ENCODE measurements at places on chromosomes 3 and 15.

GRCh38 chr3:109025896-109026295, 72.2 kb upstream of the GUCA1C start:
- DNase-seq, result no peak

- peak; percentile 94 for DNase-seq
Measured at GRCh38 chr3:134212967-134213665, 37.5 kb downstream of the RYK start.

GRCh38 chr15:42073418-42073817, 20.9 kb downstream of the PLA2G4D start:
- DNase-seq, result no peak

DNA sequence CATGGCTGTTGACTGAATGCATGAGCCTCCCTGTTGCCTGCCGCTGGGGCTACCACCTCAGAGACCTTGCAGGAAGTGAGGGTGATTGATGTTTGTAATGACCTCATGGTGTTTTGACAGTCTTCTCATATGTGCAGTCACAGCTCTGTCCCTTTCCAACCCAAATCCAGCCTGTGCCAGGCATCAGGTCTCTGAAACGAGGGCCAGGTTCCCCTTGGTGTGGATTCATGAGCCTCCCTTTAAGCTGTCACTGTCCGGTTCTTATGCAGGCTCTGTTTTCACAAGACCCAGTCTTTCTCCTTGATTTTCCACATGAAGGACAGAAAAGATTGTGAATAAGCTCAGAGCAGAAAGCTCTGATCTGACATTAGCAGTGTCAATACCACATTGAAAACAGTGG, 43.1 kb downstream of the CEMIP start:
- no peak for DNase-seq

- DNase-seq, result no peak
Measured at GRCh38 chr3:195870937-195871336, 37.4 kb downstream of the TNK2 start.

DNA sequence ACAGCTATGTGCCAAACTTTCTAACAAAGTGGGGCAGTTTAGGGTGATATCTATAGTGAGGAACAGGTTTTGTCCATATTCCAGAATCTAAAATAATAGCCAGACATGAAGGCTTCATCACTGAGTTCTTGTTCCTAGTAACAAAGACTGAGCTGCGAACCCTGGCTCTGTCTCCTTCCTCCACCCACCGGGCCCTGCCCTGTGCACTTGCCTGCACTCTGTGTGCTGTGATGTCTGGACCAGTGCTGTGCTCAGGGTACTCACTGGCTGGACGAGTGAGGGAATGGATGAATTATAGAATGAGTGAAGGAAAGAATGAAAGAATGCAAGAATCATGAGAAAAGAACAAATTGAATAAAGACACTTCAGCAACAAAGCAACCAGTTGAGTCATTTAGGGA, 8.9 kb upstream of the NMNAT3 start:
- no peak for DNase-seq

GRCh38 chr3:14538451-14539088, 1.6 kb downstream of the GRIP2 start:
- DNase-seq, result no peak

GRCh38 chr3:72266016-72266370, 481.0 kb upstream of the PROK2 start:
- no peak for DNase-seq

GRCh38 chr15:85008474-85009260, 27.0 kb downstream of the PDE8A start:
- no peak for DNase-seq
